Natural killer cell (primary cell): ENCODE measurements at places on chromosomes 5 and 9. TPM values are rescaled to one million over a fixed set of nuclear protein-coding genes. Genes with fewer than 3 reads are reported as not detected.

DNA sequence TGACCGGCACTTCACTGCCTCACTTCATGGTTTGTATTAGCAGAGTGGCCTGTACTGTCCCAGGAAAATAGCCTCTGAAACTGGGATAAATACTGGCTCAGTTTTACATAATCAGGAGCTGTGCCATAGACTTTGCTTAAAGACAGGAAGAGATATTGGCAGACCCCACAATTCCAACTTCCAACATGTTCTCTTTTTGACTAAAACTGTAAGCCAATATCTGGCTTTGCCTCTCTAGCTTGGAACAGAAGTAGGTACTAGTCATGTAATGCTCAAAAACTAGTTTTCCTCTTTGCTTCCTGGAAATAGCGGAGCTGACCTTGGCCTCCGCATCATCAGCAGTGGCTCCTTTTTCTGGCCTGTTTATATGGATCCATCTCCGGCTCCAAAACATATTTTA is 276.9 kb downstream of the CDH9 start:
- H3K4me3 ChIP-seq: no peak overlapping the region
- no peak for DNase-seq
- no peaks in the 10 kb centered on the region for H3K27me3 ChIP-seq
- no peaks in the 10 kb centered on the region for H3K4me1 ChIP-seq
- no peaks in the 10 kb centered on the region for H3K36me3 ChIP-seq

DNA sequence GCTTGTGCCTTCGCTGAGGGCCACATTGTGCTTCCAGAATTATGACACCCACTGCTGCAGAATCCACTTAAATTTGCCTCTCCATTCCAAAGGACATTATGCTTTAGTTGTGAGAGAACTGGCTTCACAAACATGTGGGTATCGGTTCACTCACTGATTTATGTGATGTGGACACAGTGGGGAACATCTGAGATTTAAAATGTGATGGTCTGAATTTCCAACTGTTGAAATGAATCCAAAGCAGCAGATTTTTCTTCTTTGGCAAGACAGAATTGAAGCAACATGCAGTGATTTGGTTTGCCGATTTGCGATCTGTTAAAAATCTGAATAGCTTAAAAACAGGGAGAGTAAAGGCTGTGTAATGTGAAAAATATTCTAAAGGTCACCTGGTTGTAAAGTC is 20.3 kb downstream of the PCSK5 start:
- H3K4me3 ChIP-seq: no peak overlapping the region
- H3K4me1 ChIP-seq: no peaks in the 10 kb centered on the region
- DNase-seq: no peak
- H3K27ac ChIP-seq: no peak overlapping the region

- no peak overlapping the region for H3K27ac ChIP-seq
- no peaks in the 10 kb centered on the region for H3K36me3 ChIP-seq
- no peaks in the 10 kb centered on the region for H3K4me1 ChIP-seq
Observed at GRCh38 chr5:87539839-87540238, 127.1 kb upstream of the CCNH start.

- DNase-seq: no peak
- no peaks in the 10 kb centered on the region for H3K36me3 ChIP-seq
- H3K27me3 ChIP-seq: no peaks in the 10 kb centered on the region
- H3K27ac ChIP-seq: no peak overlapping the region
Observed at GRCh38 chr5:146426853-146427618, 20.1 kb upstream of the TCERG1 start.

DNA sequence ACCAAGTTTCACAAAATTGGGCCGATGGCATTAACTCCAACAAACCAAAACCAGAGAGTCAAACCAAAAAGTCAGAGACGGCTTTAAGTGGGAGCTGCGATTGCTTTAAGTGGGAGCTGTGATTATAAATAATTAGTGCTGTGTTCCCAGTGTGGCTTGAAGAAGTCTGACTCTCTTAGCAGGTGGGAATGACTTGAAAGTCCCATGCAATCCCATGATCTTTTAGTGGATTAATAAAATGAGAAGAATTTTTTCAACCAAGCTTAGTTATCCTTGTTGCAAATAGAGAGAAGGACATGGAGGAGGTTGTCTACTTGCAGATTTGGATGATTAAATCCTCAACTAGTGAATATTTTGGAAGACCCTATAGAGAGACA is 68.5 kb downstream of the MYO10 start:
- H3K27ac ChIP-seq: no peak overlapping the region
- no peak overlapping the region for H3K4me3 ChIP-seq
- no peak for DNase-seq

- no peak for DNase-seq
- no peaks in the 10 kb centered on the region for H3K4me1 ChIP-seq
- H3K27me3 ChIP-seq: no peaks in the 10 kb centered on the region
- no peak overlapping the region for H3K27ac ChIP-seq
- H3K4me3 ChIP-seq: no peak overlapping the region
Observed at GRCh38 chr9:133768859-133769510, 30.8 kb upstream of the SARDH start.

GRCh38 chr9:37668116-37668601 is 17.4 kb downstream of the FRMPD1 start:
- DNase-seq: no peak
- H3K36me3 ChIP-seq: no peaks in the 10 kb centered on the region
- no peak overlapping the region for H3K27ac ChIP-seq
- H3K4me1 ChIP-seq: no peaks in the 10 kb centered on the region

DNA sequence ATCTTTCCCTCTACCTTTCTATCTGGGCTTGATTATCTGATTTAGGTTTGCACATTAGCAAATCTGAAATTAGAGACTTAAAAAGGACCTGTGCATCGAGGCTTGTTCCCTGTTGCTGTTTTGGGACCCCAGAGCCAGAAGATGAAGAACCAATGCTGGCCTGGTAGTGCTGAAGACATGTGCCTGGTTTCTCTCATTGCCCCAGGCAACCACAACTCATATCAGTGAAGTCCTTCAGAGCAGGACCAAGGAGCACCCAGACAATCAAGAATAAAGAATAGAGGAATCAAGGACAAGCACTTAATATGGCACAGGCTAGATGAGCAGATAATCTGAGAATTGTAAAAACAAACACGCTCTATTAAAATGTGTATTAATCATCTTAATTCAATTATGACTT is 362.7 kb downstream of the DMRTA1 start:
- no peak overlapping the region for H3K4me3 ChIP-seq
- H3K27me3 ChIP-seq: no peaks in the 10 kb centered on the region
- H3K36me3 ChIP-seq: no peaks in the 10 kb centered on the region

The PHF24 gene
- total RNA-seq: not detected

The NMUR2 gene
- not detected for total RNA-seq
